Hematopoietic multipotent progenitor cell treated with erythropoietin and hydrocortisone succinate and interleukin-3 and kit ligand, for 4 days (in vitro differentiated cells): ENCODE measurements at places on chromosomes 4 and X.
A peak's percentile ranks its signal among the peaks of the same experiment; 100 is the strongest.

GRCh38 chr4:172009446-172010230 is 196.4 kb downstream of the GALNTL6 start:
- no peak for DNase-seq

- no peak for DNase-seq
These were observed 194.2 kb upstream of the SLITRK2 start for GRCh38 chrX:145623453-145623852.

DNA sequence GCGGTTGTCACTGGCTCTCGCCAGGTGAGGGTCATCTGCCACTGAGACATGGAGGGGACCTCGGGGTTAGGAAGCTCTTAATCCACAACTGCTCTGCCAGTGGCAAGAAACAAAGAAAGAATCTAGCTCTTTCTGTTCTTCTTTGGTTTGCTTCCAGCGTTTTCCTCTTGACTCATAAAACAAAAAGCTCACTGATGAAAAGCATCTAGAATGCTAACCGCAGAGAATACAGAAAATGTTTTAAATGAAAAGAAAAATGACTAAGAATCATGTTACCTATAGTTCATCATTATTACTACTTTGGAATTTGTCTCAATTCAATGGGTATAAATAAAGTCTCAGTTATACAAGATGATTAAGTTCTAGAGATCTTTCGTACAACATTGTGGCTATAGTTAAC is 274.8 kb upstream of the TENM3 start:
- DNase-seq, result no peak

DNA sequence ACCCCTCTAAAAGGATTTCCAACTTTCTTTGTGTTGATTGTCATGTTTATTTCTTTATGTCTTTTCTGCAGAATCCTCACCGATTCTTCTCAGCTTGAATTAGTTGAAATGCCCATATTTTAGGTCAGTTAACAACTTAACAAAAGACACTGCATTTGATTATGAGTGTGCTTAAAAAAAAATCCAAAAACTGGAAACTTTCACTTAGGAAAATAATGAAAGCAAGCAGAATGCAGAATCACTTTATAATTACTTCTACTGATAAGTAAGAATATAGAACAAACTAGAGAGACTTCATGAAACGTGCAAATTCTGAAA is 111.0 kb upstream of the PTPN13 start:
- no peak for DNase-seq

DNA sequence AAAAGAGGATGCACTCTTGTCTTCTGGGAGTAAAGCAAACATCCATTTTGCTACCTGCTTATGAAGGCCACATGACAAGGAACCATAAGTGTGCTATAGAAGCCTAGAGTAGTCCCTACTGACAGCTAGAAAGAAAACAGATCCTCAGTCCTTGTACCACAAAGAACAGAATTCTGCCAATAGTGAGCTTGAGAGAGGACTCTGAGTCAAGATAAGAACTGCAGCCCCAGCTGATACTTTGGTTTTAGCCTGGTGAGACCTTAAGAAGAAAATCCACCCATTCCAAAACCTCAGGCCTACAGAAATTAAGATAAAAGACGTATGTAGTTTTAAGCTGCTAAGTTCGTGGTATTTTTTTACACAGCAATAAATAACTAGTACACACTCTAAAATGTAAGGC is 914.6 kb downstream of the PCDH19 start:
- no peak for DNase-seq

DNA sequence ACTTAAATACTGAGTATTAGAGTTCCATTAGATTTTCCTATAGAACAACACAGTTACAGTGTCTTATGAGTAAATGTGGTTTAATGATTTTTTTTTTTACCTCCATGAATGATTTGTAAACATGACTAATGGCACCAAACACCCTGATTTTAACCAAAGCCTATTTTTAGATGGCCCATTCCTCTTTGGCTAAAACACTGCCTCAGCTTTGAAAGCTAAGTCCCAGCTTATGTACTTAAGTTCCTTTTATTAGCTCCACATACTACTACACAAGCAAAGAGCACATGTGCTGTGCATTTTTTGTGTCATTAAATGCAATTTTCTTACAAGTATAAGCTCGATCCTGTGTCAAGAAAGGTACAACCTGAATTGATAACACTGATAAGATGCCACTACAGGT is 575.6 kb upstream of the PITX2 start:
- no peak for DNase-seq

- no peak for DNase-seq
These were observed 488.2 kb downstream of the GRID2 start for GRCh38 chr4:92791871-92792440.

- DNase-seq, result no peak
These were observed 134.4 kb upstream of the BMPR1B start for GRCh38 chr4:94623126-94623911.

- DNase-seq, result no peak
These were observed 2.1 kb downstream of the C4orf54 start for GRCh38 chr4:99655308-99656081.

DNA sequence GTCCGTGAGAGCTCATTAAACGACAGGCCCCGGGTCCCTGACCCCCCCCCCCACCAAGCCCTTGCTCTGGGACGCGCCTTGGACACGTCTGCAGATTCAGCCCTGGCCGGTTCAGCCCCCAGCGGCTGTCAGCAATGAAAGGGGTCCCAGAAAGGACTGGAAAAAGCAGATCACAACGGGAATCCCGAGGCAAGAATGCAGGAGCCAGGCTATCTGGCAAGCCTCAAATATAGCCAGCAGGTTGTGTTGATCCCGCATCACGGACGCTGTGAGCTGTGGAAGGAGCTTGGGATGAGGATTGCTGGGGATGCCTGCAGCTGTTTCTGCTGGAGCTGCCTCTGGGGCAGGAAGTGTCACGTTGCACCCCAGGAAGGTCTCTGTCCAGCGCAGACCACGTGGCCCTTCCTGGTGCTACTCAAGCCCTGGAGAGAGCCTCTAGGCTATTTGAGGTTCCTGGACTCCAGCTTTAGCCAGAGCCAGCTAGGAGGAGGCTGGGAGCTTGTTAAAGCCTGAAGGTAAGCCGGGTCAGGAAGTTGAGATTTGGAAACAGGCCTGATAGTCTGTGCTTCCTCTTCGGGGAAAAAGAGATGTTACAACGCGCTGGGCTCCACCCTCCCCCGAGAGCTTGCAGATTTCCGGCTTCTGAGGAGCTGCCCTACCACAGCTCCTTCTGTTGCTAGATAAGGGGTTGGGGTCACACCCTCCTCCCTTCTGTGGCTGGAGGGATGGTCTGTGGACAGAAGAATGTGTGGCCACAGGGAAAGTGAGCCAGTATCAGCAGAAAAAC is 19.3 kb upstream of the CSF2RA start:
- peak; percentile 99 for DNase-seq

GRCh38 chr4:43458293-43458692 is 565.8 kb downstream of the GRXCR1 start:
- no peak for DNase-seq

- DNase-seq, result no peak
These were observed 87.1 kb downstream of the PPP2R2C start for GRCh38 chr4:6385288-6385687.

- peak; percentile 8 for DNase-seq
These were observed 493 bp upstream of the KCNIP4 start for GRCh38 chr4:21949073-21949457.

DNA sequence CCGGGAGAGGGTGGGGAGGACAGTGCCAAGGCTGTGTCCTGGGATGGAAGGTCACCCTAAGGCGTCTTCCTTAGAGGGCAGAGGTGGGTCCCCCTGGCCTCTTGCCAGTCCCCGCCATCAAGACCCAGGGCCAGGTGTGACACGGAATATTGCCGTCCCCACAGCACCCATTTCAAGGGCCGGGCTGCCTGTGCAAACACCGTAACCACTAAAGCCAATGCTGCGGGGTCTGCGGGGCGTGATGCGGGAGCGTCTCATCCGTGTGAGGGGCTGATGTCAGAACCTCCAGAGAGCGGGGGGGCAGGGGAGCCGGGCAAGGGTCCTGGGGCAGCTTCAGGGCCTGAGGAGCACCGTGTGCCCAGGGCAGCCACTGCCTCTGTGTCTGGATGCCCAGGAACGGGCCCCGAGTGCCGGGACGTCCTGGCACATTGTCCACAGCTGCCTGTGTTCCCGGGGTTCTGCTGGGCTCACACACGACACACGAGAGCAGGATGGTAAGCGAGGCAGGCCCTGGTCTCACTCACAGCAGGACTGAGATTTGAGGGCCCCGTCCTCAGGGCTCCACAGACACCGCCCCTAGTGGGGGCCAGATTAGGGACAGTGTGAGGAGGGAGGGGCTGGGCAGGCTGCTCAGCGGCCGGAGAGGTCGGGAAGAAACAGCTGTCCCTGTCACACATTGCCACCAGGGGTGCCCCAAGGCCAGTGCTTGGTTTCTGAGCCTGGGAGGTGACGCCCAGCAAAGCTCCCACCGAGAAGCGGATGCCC is 29.2 kb downstream of the NKX1-1 start:
- DNase-seq, result no peak

DNA sequence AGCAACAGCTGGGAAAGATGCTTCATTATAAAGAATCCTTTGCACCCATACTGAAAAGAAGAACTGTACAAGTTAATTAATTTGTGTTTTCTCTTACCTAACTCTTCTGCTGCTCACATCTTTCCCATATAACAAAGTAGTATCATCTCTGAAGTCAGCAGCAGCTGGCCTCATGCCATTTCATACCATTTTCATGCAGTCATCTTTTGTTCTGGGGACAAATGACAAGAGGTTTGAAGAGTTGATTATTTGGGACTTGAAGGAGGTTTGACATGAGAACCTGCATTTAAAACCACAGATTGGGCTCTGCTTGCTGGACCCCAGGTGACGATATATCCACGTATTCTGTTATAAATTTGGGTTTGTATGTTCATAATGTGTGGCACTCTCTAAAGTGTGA is 430.3 kb downstream of the SPRY1 start:
- DNase-seq, result no peak

DNA sequence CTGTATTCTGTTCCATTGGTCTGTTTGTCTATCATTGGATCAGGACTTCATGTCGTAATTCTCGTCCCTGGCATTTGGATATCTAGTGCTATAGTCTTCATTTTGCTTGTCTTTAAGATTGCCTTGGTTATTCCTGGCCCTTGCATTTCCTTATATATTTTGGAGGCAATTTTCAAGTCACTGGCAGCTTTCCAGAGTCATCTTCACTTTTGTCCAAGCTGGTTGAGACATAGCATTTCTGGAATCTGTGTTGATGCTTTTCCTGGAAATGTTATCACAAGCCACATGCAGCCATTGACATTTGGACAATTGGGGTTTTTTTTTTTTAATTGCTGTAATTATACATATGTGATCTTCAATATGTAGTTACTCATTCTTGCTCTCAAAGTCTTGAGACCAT is 45.2 kb upstream of the HGFAC start:
- DNase-seq, result no peak

DNA sequence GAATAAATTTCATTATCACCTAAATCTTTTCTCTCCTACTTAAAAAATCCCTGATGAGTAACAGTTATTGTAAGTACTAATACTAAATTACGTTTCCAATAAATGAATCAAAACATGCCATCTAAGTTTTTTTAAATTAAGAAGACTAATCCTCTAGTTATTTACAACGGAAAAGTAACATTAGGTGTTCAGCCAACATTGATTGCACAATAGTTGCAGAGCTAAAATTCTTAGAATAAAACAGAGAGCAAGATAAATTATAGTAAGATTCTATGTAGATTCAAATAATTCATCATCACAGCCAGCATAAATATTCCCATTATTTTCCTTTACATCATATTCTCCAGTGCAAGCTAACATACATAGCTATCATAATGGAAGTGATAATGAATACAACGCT is 139.2 kb downstream of the HDX start:
- no peak for DNase-seq

GRCh38 chr4:107164962-107165475 is 128.9 kb upstream of the DKK2 start:
- no peak for DNase-seq

DNA sequence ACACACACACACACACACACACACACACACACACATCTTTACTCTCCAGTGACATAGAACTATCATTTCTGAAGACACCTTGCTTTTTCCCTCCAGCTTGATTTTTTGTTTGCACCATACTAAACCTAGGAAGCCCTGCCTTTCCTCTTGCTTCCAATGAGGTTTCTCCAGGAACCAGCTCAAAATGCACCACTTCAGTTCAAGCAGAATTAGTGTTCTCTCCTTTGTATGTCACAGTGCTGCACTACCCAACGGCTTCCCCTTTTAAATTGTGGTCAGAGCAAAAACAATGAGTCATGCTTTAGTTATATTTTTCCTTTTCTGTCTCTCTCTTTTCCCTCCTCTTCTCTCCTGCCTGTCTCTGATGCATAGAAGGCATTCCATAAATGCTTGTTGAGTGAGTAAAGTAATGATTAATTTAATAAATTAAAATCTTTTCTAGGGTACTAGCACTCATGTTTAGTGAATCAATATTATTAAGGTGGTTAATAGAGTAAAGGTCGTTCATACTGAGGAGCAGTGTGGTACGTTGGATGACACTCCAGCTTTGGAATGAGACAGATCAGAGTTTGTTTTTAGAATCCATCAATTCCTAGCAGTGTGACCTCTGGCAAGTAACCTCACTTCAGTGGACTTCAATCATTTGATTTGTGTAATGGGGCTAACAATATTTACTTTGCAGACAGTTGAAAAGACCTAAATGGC is 5.9 kb downstream of the RTL3 start:
- peak; percentile 85 for DNase-seq

DNA sequence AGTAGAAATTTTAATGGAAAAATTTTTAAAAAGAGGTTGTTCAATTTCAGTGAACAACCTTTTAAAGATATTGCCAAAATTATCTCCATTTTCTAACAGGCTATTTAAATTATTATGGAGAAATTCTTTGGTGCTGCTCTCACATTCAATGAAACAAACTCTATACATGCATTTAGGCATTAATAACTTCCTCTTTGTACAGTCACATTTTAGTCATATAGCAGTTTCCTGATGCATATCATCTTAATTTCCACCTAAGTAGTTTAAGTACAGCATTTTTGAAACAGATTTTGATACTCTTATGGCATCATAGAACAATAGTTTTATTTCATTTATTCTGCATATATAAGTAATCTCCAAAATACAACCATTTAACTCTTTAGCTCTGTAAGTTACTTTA is 500.1 kb downstream of the STPG2 start:
- DNase-seq, result no peak

GRCh38 chrX:2632533-2633504 is 58.3 kb upstream of the CD99 start:
- DNase-seq, result peak; percentile 20
